ENCODE measurements at places on chromosomes 16 and 17. TPM values are rescaled to one million over a fixed set of nuclear protein-coding genes. Genes with fewer than 3 reads are reported as not detected.
A peak's percentile ranks its signal among the peaks of the same experiment; 100 is the strongest.

DNA sequence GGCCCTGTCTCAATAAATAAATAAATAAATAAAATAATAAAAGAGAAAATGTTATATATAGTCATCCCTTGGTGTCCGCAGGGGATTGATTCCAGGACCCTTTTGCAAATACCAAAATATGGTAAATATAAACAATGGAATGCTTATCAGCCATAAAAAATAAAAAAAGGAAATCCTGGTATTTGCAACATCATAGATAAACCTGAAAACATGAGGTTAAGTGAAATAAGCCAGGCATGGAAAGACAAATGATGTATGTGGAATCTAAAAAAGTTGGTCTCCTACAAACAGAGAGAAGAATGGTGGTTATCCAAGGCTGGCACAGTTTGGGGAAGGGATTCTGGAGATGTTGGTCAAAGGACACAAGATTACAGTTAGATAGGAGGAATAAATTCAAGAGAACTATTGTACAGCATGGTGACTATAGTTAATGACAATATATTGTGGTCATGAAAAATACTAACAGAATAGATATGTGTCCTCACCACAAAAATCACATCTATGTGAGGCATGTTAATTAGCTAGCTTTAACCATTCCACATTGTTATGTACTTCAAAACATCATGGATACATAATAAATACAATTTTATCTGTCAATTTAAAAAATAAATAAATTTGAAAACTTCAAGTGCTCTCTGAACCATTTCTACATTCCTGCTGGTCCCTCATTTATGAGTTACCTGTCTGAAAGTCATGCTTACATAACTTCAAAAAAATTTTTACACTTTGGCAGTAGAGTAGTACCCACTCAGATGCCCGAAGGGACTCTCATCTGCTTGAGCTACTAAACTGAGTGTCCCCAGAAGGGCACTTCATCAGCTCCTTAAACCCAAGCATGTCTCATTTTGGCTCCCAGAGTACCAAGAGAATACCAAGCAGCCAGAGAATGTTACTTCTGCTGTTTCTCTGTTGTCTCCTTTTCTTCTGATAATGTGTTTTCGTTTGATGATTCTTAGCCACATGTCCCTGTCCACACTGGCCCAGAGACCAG, 26.6 kb downstream of the N4BP1 start:
- DNase-seq, result no peak

DNA sequence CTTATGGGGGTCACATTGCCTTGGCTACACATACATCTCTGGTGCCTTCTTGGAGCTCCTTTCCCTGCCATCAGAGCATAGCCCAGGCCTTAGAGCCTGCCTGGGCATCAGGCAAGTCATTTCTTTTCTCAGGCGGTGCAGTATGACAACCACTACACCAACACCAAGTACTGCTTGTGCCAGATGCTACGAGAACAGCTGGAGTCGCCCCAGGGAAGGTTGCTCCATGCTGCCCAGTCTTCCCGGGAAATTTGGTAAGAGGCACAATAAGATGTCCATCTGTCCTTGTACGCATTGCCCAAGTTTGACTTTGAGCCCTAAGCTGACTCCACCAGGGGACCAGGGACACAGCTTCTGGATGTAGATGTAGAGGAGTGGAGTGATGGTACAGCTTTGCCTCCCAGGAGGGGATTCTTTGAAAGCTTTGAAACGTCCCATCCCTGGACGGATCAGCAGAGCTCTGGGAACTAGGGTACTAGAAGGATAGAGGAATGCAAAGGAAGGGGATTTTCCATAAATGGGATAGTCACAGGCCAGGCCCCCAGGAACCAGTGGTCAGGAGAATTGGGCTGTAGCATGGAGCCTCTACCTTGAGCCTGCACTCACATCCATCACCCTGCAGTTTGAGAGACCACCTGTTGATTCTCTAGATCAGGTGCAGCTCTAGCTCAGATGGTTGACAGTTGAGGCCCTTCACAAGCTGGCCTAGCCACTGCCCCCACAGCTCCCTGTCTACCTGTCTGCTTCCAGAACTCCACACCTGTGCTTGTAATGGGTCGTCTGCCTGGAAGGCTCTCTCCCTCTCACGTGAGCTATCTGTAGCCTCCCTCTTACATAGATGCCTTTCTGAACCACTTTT, 11.0 kb upstream of the NFATC3 start:
- no peak for DNase-seq

DNA sequence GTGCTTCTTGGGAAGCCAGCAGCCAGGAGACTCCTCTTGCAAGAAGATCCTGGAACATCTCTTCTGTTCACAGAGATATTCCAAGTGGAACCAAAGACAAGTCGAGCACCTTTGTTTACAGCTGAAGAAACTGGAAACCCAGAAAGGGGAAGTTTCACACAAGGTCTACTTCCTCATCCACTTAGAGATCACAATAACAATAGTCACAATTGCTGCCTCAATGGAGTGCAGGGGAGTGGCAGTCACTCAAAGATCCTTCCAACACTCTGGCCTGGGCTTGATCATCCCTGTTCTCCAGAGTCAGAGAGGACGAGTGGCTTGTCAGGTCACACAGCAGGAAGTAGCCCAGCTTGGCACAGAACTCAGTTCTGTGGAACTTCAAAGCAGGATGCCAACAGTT, 46.9 kb upstream of the SIAH1 start:
- DNase-seq, result no peak

ZPBP2 gene
- not detected for total RNA-seq

DNA sequence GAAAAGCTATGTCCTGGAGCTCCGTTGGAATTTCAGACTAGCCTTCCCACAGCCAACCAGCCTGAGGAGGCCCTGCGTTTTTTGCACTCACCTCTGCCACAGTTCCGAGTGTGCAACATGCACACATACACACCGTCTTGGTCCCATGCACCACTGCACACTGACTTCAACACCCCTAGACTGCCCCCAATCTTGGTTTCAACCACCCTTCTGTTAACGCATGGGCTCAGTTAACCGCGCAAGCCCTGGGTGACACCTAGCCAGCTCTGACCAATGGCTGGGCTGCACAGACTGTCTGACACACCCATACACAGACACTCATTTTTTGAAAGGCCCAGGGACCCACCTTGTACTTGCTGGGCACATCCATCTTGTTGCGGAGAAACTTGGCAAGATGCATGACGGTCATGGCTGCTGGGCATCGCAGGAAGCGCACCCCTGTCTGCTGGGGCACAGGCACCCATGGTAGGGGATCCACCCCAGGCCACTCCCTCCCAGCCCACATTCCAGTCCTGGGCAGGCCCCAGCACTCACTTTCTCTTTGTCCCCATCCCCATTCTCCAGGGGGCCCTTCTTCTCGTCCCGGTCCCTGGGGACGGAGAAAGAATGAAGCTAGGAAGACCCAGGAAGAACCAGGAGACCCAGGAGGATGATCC, 8.0 kb downstream of the CISD3 start:
- DNase-seq, result no peak

C17orf78 gene
- not detected for total RNA-seq

CNTROB gene
- 147 TPM for total RNA-seq

DNA sequence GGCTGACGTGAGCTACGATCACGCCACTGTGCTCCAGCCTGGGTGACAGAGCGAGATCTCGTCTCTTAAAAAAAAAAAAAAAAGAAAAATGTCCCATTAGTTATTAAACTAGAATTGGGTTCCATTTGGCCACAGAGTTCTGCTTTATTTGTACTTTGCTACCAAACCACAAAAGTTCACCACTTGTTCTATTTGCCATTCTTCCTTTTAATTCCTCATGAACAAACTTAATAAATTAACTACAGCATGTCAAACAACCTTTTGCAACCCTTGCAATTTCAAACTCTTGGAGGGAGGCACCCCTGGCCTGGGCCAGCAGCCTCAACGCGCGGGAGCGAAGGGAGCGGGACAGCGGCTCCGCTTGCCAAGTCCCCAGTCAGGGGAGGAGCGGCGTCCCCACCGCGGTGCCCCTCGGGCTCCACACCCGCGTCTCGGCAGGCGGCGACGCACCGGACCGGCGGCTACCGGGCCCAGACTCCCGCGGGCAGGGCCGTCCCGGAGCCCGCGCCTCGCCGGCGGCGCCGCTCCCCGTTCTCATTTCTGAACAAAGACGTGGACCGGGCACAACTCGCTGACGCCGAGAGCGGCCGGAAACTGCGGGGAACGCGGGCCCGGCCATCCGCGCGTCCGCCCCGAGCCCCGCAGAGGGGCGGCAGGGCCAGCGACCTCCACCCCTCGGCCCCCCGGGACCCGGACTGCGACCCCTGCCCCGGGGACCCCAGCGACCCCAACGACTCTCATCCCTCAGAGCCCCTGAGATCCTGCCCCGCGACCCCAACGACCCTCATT, 775 bp downstream of the CYTH1 start:
- DNase-seq, result peak; percentile 76

CCL5 gene
- 13.1 TPM for total RNA-seq

- DNase-seq, result no peak
These were observed 40.3 kb upstream of the ERN1 start for GRCh38 chr17:64170286-64170685.

DNA sequence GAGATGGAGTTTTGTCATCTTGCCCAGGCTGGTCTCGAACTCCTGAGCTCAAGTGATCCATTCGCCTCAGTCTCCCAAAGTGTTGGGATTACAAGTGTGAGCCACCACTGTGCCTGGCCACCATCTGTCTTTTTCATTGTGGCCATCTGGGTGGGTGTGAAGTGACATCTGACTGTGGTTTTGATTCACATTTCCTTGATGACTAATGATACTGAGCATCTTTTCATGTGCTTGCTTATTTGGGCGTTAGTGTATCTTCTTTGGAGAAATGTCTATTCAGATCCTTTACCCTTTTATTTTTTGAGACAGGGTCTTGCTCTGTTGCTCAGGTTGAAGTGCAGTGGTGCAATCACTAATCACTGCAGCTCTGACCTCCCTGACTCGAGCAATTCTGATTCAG, 53.9 kb upstream of the ERN1 start:
- peak; percentile 67 for DNase-seq

- no peak for DNase-seq
These were observed 431.8 kb downstream of the PMP22 start for GRCh38 chr17:14833201-14833785.

DNA sequence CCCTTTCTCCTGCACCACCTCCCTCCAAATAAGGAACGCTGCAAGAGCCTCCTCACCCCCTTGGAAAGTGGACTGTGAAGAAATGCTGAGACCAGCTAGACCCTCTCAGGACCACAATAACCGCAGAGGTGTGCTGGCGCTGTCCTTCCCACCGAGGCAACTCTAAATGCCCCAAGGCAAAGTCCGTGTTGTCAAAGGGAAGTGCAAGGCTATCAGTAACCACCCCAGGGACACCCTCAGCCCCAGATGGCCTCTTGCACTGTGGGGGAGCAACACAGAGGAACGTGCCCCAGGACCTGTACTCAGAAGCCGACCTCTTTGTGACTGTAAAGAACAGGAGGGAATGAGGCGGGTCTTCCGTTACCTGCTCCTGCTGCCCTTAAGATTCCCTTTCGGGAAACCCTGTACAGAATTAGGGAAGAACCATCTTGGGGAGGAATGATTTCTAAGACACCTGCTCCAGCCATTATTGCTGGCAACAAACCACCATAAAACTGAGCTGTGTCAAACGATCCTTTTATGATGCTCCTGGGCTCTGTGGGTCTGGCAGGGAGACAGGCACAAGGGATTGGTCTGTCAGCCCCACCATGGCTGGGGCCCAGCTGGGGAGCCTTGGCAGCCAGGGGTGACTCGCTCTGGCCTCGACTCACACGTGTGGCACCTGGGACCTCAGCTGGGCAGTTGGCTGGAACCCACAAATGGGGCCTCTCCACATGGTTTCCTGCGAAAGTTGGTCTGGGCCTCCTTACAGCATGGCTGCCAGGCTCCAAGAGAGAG, 14.6 kb upstream of the MED9 start:
- no peak for DNase-seq

DNA sequence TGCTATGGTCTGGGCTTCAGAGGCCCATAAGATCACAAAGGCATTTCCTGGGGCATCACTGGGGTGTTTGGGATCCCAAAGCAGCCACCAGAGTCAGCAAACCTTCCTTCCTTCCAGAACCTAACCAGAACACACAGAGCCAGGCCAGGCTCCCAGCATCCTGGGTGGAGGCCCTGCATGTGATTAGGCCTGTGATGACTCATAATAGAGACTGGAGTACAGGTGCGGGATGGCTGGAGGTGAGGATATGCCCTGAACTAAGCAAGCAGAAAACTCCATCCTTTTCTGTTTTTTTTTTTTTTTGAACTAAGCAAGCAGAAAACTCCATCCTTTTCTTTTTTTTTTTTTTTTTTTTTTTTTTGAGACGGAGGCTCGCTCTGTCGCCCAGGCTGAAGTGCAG, 17.7 kb upstream of the GFOD2 start:
- no peak for DNase-seq

CHD9 gene
- total RNA-seq, result 15.9 TPM

VTN gene
- 0.34 TPM for total RNA-seq

CTRB2 gene
- not detected for total RNA-seq

GRCh38 chr16:17116595-17117322, 354.0 kb downstream of the XYLT1 start:
- no peak for DNase-seq

CTF1 gene
- total RNA-seq, result 0.96 TPM

RAB26 gene
- total RNA-seq, result not detected

- DNase-seq, result no peak
These were observed 2.2 kb downstream of the TIMP2 start for GRCh38 chr17:78922816-78923498.

DNA sequence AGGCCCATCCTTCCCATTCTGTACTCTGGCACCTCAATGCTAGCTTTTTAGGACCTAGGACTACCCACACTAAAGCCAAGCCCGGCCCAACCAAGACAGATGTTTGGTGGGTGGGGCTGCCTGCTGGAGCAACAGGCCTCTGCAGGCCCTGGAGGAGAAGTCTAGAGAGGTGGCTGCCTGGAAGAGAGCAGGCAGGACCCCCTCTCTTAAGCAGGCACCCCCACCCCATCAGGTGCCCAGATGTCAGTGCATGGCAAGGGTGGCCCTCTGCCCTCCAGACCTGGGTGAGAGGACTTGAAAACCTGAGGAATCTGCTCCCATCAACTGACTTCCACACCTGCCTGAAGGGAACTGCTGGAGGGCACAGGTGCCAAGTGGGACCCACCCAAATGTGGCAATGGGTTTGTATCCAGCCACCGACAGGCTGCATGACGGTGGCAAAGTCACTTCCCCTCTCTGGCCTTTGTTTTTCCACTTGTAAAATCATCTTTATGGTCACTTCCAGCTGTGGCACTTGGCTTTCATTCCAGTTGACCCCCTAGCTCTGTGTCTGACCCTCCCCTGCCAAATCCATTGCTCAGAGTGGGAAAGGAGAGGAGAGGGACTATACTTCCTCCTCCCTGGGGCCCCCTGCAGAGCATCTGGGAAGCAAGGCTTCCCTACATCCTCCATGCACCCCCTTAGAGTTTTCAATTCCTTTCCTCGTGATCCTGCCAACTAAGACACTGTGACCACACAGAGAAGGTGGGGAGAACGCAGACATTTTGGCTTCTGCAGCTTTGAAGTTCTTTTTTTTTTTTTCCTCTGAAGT, 1.7 kb upstream of the STAT5A start:
- no peak for DNase-seq
